ENCODE measurements at places on chromosomes 3 and 15. TPM values are rescaled to one million over a fixed set of nuclear protein-coding genes. Genes with fewer than 3 reads are reported as not detected.
A peak's percentile ranks its signal among the peaks of the same experiment; 100 is the strongest.

Gene ROPN1
- not detected for total RNA-seq

DNA sequence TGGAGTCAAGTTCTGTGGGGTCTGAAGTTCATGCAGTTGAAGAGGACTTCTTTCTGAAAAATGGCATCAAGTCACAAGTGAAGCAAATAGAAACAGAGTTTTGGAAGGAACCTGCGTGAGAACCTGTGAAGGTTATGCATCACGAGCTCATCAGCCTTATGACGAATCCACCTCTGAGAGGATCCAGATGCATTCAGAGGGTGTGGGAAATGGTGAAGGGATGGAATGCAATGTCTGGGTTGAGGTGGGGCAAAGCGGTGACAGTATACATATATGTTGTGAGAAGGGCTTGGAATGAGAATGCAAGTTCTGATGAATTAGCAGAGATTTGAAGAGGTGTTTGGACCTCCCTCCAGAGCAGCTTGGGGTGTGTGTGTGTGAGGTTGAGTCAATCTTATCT is 382.1 kb upstream of the TBL1XR1 start:
- H3K4me1 ChIP-seq: no peaks in the 10 kb centered on the region
- H3K36me3 ChIP-seq: no peaks in the 10 kb centered on the region
- no peaks in the 10 kb centered on the region for H3K27me3 ChIP-seq
- no peak overlapping the region for H3K4me3 ChIP-seq
- no peak for DNase-seq
- H3K27ac ChIP-seq: no peak overlapping the region

- peaks cover 58% of the 10 kb centered on the region for H3K4me1 ChIP-seq
- H3K4me3 ChIP-seq: peak overlapping the region; percentile 16
- H3K36me3 ChIP-seq: no peaks in the 10 kb centered on the region
These were observed 18.7 kb downstream of the PLXNA1 start for GRCh38 chr3:127001486-127002194.

- peak overlapping the region; percentile 80 for H3K27ac ChIP-seq
- DNase-seq: no peak
- no peaks in the 10 kb centered on the region for H3K36me3 ChIP-seq
- H3K27me3 ChIP-seq: no peaks in the 10 kb centered on the region
These were observed 63.0 kb downstream of the CHSY1 start for GRCh38 chr15:101188637-101189408.

- H3K4me1 ChIP-seq: no peaks in the 10 kb centered on the region
- no peak overlapping the region for H3K4me3 ChIP-seq
- no peaks in the 10 kb centered on the region for H3K27me3 ChIP-seq
- peak overlapping the region; percentile 3 for H3K27ac ChIP-seq
- no peak for DNase-seq
These were observed 83.2 kb downstream of the GADL1 start for GRCh38 chr3:30811151-30811795.

Gene CCDC39
- not detected for total RNA-seq

GRCh38 chr3:125129512-125129997 is 73.8 kb upstream of the HEG1 start:
- H3K4me3 ChIP-seq: no peak overlapping the region
- H3K4me1 ChIP-seq: peaks cover 23% of the 10 kb centered on the region
- H3K27ac ChIP-seq: peak overlapping the region; percentile 84
- no peaks in the 10 kb centered on the region for H3K27me3 ChIP-seq

Gene STXBP5L
- total RNA-seq: 0.98 TPM

- no peak overlapping the region for H3K27ac ChIP-seq
- H3K36me3 ChIP-seq: no peaks in the 10 kb centered on the region
- no peaks in the 10 kb centered on the region for H3K4me1 ChIP-seq
- H3K27me3 ChIP-seq: no peaks in the 10 kb centered on the region
- no peak overlapping the region for H3K4me3 ChIP-seq
These were observed 206.4 kb downstream of the NAALADL2 start for GRCh38 chr3:175065497-175065896.

DNA sequence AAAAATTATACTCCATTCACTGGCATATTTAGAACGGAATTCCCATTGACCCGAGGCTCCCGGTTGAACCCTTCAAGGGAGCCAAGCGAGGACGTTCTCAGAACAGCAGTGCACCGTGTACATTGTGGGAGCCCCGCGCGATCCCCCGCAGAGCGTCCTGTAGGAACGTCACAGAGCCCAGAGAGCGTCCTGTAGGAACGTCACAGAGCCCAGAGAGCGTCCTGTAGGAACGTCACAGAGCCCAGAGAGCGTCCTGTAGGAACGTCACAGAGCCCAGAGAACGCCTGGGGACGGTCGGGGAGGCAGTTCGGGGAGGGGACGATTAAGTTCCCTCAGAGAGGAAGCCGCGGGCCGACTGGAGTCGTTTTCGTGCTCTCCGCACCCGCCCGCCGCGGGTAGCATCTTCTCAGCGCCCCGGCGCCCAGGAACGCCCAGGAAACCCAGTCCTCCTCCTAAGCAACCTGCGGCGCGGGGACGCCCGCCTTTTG is 506 bp upstream of the ATP1B3 start:
- no peaks in the 10 kb centered on the region for H3K36me3 ChIP-seq
- peak overlapping the region; percentile 100 for H3K27ac ChIP-seq
- no peaks in the 10 kb centered on the region for H3K27me3 ChIP-seq
- no peak for DNase-seq
- H3K4me1 ChIP-seq: peaks cover 32% of the 10 kb centered on the region

- H3K4me1 ChIP-seq: peaks cover 23% of the 10 kb centered on the region
- H3K4me3 ChIP-seq: no peak overlapping the region
- no peaks in the 10 kb centered on the region for H3K36me3 ChIP-seq
- no peaks in the 10 kb centered on the region for H3K27me3 ChIP-seq
- H3K27ac ChIP-seq: no peak overlapping the region
These were observed 144.6 kb upstream of the MEF2A start for GRCh38 chr15:99421172-99421656.

DNA sequence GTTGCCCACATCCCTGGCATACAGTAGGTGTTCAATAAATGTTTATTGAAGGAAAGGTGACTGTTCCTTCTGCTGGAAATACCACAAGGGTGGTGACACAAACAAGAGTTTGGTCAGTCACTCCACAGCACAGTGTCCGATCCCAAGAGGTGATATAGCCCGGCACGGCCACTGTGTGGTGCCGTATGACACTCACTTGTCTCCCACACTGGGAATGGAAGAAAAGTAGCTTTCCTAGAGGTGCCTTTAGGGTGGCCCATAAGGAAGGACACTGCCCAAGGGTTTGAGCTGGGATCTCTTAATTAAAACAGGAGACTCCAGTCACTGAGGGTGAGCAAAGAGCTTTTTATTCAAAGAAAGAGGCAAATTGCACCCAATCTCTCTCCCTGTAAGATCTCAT is 40.5 kb downstream of the TGM4 start:
- H3K27me3 ChIP-seq: no peaks in the 10 kb centered on the region
- no peak overlapping the region for H3K4me3 ChIP-seq
- no peaks in the 10 kb centered on the region for H3K36me3 ChIP-seq
- no peak overlapping the region for H3K27ac ChIP-seq
- H3K4me1 ChIP-seq: no peaks in the 10 kb centered on the region
